ENCODE measurements at places on chromosomes 1 and 21. TPM values are rescaled to one million over a fixed set of nuclear protein-coding genes. Genes with fewer than 3 reads are reported as not detected.

The NFASC gene
- total RNA-seq: 15.2 TPM

The CD2 gene
- total RNA-seq: not detected

The SPRR4 gene
- not detected for total RNA-seq

The TMPRSS15 gene
- not detected for total RNA-seq

DNA sequence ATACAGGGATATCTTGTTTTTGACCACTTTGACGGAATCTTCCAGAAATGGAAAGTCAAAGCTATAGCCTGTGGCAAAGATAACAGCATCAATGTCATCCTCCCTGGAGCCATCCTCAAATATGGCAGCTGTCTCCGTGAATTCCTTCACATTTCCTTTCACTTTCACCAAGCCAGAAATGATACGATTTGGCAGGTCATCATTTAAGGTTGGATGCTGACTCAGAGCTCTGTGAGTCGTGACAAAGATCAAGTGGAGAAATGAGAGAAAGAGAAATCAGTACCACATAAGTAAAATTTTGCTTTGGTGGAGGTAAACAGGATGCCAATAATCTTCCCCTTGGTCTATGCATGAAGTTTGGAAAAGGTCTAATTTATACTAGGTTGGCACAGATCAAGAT lies 23.9 kb downstream of the FMO5 start:
- DNase-seq: no peak
- no peaks in the 10 kb centered on the region for H3K4me1 ChIP-seq
- H3K36me3 ChIP-seq: no peaks in the 10 kb centered on the region
- H3K27me3 ChIP-seq: no peaks in the 10 kb centered on the region
- H3K27ac ChIP-seq: no peak overlapping the region
